ENCODE measurements at places on chromosomes 16 and 17.

DNA sequence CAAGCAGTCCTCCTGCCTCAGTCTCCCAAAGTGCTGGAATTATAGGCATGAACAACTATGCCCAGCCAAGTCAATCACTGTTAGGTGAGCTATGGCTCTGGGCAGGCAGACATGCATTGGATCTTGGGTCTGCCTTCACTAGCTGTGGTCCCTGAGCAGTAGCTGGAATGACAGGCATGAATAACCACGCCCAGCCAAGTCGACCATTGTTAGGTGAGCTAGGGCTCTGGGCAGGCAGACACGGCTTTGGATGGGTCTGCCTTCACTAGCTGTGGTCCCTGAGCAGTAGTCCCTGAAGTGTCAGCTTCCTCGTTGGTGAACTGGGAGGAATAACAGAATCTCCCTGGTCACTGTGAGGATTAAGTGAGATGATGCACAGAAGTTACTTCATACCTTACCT lies 6.4 kb downstream of the MRM3 start:
- no peak for DNase-seq

GRCh38 chr17:44804302-44805089 lies 25.6 kb downstream of the GJC1 start:
- no peak for DNase-seq

DNA sequence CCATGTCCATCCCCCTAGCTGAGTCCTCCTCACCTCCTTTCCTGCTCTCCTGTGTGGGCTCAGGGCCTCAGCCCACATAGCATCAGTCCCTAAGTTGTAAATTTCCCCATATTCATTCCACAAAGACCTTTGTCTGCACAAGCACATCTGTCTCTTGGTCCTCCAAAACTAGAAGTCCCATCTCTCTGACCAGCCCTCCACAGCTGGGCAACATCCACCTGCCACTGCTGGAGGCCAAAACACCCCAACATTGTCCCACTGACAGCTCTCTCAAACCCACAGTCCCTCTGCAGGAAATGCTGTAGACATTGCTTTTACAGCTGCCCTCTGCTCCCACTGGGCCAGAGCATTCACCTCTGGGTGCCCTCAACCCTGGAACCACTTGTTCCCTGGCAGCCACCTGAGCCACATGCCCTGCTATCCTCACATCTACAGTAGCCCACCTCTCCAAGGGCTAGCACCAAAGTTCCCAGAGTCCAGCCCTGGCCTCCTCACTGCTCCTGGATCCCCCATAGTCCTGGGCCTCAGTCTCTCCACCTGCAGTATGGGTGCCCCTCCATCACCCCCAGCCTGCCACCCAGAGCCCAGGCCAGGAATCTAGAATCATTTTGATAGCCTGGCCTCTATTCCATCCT lies 1722.7 kb downstream of the TP53TG3F start:
- no peak for DNase-seq

DNA sequence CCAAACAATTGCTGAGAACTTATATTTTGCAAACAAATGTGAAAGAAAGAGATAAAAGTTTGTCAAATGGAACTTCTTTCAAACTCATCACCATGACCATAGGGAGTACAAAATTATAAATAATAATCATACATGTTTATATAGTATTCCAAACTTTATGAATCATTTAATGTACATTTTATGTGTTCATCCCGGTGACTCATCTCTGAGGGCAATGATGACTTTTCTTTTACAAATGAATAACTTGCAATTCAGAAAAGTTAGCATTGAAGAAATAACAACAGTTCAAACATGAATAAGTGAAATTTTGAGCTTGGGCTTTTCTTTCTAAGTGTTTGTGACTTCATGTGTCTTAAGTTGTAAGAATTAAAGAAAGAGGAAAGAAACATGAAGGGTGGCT lies 66.3 kb upstream of the CDH8 start:
- DNase-seq: no peak

DNA sequence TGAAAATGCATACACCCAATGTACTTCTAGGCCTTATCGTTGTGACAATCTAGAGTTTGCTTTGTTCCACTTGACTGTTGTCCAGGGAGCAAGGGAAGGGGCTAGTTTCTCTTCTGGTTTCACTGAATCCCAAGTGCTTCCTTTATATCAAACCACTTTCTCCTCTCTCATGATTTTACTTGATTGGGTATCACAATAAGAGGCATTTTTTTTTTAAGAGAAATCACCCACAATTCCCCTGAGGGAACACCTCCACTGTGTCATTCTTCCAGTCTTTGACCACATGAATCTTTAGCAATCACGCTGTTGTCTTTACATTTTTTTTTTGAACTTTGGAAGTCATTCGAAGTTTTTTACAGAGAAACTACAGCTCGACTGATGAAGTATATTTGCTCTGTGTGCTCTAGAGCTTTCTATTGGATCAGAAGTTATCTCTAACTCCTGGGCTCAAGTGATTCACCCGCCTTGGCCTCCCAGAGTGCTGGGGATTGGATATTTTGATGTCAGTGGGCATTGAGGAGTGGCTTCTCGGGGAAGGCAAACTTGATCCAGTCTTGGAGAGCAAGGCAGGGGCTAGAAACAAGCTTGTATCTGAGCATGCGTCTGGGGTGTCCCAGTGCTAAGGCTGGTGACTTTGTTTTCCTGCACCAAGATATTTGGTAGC lies 3.0 kb downstream of the CDH1 start:
- no peak for DNase-seq

GRCh38 chr17:45394091-45394490 lies 38.6 kb downstream of the ARHGAP27 start:
- DNase-seq: no peak

- DNase-seq: no peak
Measured at GRCh38 chr17:42133461-42134041, 10.9 kb downstream of the HSPB9 start.

- peak; percentile 86 for DNase-seq
Measured at GRCh38 chr16:84730406-84731106, 30.8 kb downstream of the USP10 start.

GRCh38 chr16:22093996-22094395 lies 1.7 kb downstream of the VWA3A start:
- no peak for DNase-seq

GRCh38 chr17:48612854-48613691 lies 2.0 kb downstream of the HOXB8 start:
- peak; percentile 41 for DNase-seq
